T follicular helper cell (primary cell): ENCODE measurements at places on chromosomes 1 and 21.

DNA sequence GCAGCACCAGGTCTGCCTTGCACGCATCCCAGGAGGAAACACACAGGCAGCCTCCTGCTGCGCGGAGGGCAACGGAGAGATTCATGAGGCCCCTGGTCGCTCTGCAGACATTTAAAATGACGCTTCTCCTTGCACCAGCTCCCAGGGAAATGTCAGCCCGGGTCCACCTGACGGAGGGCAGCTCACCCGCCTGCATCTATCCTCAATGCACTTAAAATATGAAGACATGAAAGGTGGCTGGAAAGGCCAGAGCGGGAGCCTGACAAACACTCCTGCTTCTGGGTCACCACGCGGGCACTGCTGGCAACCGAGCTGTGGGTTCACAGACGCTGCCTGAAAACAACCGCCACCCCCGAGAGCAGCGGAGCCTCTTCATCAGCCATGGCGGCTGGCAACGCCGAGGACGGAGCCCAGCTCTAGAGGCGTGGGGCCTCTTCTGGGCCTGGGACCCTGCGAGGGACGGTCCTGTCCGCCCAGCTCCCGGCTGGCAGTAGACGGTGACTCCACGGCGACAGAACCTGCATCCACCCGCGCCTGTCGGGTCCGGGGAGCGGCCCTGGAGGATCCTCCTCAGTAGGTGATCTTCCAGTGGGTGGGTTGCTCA, 22.7 kb downstream of the POFUT2 start:
- DNase-seq = no peak

- no peak for DNase-seq
Measured at GRCh38 chr1:181759481-181759880, 276.2 kb downstream of the CACNA1E start.

- no peak for DNase-seq
Measured at GRCh38 chr1:23399229-23399628, 25.3 kb downstream of the TCEA3 start.

DNA sequence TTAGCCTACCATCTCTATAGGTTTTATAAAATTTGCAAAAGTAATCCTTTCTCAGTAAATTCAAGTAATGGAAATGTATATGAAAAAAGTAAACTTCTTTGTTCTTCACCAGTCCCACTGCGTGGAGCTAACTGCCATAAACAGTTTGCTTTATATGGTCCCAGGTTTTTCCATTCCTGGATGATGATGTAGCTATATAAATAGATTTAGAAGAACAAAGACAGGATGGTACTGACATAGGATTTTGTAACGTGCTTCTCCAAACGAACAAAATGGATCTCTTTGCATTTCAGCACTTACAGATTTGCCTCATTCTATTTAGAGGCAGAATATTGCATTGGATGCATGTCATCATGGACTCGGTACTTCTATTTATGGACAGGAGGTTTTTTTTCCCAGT, 57.3 kb downstream of the SMYD2 start:
- no peak for DNase-seq

- DNase-seq = no peak
Measured at GRCh38 chr21:16218682-16219343, 489.0 kb downstream of the USP25 start.

DNA sequence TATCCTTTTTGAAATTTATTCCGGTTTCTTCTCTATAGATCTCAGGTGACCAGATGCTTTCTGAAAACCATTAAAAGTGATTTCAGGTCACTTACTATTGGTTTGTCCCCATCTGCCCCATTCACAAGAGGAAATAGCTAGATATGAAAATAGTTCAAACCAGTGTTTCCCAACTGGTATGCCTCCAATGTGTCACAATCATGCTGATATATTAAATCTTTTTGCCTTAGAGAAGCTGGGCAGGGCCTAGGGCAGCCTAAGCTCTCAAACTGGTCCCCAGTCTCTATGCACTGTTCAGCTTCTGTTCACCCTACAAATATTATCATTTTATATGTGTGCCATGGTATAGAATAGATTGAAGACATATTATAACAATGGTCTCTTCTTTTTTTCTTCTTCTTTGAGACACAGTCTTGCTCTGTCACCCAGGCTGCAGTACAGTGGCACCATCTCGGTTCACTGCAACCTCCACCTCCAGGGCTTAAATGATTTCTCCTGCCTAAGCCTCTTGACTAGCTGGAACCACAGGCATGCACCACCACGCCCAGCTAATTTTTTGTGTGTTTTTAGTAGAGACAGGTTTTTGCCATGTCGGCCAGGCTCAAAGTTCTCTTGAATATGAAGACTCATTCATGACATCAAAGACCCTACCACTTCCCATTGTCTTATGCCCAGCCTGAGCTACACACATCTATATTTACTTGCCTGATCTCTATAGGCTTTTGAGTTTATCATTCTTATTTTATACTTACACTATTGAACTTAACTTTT, 15.7 kb downstream of the PTPN22 start:
- DNase-seq = no peak

- DNase-seq = no peak
Measured at GRCh38 chr1:220527279-220527907, 543 bp upstream of the MARK1 start.

GRCh38 chr1:180849031-180849775, 63.5 kb upstream of the KIAA1614 start:
- no peak for DNase-seq

- DNase-seq = no peak
Measured at GRCh38 chr1:221701570-221702186, 40.2 kb downstream of the DUSP10 start.
